Stimulated activated CD8-positive, alpha-beta memory T cell treated with anti-CD3 and anti-CD28 coated beads, Interleukin-7, amount 100 ng/mL, for 1 hour (primary cell): ENCODE measurements at places on chromosomes 2 and 18.

GRCh38 chr18:79789901-79790890 lies 7.5 kb upstream of the KCNG2 start:
- DNase-seq = no peak

DNA sequence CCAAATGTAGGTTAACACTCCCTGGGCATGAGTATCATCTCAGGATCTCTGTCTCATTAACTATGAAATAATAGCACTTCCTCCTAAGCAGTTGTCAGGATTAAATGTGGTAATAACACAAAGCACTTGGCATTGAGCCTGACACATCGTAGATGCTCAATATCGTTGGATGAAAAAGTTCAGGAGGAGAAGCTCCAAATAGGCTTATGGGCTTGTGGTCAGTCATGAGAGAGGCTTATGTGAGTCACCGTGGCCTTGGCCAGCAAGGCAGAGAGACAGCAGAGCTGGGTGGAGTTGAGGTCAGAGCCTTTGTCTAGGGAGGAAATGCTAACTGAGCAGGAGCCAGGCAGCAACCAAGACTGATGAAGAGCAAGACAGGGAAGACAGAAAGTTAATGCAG lies 68.3 kb upstream of the PPM1B start:
- no peak for DNase-seq

DNA sequence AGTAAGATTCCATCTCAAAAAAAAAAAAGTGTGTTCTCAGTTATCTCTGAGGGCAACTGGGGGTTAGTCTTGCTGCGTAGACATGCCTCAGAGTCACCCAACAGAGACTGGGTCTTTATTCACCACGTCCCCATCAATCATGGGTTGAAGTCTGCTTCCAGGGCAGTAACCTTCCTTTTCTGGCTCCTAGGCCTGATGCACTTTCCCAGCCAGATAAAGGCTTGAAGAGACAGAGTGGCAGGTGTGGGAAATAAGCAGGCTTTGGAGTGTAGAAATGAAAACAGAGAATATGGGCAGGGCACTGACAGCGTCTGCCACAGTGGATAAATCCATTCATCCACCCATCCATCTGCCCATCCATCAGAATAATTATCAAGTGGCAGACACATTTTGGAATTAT lies 134.1 kb upstream of the LGALSL start:
- DNase-seq = no peak

DNA sequence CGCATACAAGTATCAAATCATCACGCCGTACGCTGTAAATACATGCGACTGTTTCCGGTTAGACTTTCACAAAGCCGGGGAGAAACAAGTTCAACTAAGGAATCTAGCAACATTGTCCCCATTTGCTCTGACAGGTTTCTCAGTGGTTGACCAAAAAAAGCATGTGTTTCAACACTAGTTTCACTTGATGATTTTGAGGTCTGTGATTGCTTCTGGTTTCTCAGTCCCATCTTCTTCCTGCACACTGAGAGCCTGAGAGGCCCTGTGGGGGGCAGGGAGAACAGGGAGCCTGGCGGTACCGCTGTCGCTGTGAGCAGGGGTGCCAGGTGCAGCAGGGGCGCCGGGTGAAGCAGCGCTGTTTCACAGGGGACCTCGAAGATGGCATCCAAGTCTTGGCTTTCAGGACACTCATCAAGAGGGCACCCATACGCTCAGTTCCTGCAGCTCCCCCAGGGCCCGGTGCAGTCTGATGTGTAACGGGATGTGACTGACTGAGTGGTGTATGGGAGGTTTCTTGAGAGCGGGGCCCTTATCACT lies 270.9 kb downstream of the TWIST2 start:
- no peak for DNase-seq

GRCh38 chr2:60979231-60979630 lies 38.3 kb upstream of the PEX13 start:
- no peak for DNase-seq

DNA sequence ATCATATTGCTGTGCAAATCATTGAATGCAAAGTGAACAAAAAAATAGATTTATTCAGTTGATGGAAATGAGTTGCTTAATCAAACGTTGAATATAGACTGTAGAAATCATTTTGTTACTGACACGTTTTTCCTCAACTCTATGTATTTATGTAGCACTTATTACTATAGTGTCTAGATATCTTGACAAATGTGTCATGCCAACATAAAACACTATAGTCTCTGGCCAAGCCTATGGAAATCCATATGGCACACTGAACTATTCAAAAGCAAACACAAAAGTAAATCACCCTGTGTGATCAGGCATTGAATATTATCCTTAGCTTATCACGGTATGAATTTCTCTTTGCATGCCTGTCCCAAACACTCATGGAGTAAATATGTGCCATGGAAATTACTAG lies 131.3 kb downstream of the ZNF804A start:
- no peak for DNase-seq

GRCh38 chr2:223046470-223047040 lies 5.4 kb upstream of the KCNE4 start:
- no peak for DNase-seq

DNA sequence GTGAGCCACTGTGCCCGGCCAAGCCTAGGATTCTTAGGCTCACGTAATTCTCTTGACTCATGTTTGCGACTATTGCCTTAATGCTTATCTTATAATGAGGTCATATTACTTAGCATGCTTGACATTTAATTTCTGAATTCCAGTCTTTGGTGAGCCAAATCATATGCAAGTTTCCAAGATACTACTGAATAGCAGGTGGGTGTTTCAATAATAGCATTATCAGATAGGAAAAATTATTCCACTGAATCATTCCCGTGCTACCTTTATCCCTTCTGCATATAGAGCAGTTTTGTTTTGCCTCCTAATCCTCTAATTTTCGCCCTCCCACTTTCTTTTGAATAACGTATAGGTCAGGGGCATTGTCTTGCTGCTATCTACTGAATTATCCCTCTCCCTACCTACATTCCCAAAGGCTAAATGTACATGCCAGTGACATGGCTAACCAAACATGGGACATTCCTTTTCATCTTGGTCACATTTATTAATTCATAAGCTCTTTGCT lies 4.9 kb downstream of the DAW1 start:
- no peak for DNase-seq

- DNase-seq = no peak
Observed at GRCh38 chr18:77015169-77015568, 117.4 kb downstream of the MBP start.

DNA sequence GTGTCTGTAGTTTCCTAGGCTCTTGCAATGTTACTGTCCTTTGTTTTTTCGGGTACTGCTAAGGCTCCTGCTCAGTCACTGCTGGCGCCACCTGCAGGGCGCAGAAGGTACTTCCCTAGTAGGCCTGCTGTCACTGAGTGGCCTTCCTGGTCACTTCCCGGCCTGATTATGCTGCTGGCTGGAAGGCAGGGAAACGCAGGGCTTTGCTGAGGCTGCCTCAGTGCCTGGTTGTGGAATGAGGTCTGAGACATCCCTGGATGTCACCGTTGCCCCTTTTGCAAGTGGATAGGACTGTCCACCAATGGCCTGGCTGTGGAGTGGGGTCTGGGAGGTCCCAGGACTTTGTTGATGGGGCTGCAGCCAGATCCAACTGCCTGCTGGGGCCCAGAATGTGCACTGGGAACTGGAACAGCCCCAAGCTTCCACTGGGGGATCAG lies 13.1 kb downstream of the DAW1 start:
- no peak for DNase-seq

DNA sequence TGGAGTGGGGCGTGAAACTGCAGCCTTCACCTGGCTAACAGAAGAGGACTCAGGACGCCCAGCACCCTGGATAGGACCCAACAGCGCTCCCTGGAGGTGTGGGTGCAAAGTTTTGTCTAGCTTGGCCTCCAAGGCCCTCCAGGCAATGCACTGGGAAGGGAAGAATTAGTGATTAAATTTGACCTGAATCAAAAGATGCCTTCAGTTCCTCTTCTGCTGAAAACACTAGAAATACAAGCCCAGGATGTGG lies 779 bp upstream of the TRIB2 start:
- DNase-seq = peak; percentile 69

- DNase-seq = no peak
Observed at GRCh38 chr2:143241403-143242088, 112.3 kb downstream of the ARHGAP15 start.

DNA sequence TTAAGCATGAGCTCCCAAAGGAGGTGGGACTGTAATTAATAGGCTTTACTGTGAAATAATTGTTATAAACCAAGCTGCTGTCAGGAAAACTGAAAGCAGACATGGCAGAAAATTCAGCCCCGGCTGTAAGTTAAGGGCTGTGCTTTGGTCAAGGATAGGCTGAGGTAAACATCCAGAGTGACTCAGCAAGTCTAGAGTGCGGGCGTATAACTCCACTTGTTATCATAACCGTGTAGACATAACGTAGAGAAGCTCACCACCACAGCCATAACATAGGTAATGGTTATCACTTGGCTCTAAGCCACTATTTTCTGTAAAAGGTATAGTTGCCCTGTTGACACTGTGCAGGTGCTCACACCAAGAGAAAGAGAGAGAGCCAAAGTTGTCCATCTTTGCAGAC lies 316.8 kb downstream of the DCDC2C start:
- no peak for DNase-seq

DNA sequence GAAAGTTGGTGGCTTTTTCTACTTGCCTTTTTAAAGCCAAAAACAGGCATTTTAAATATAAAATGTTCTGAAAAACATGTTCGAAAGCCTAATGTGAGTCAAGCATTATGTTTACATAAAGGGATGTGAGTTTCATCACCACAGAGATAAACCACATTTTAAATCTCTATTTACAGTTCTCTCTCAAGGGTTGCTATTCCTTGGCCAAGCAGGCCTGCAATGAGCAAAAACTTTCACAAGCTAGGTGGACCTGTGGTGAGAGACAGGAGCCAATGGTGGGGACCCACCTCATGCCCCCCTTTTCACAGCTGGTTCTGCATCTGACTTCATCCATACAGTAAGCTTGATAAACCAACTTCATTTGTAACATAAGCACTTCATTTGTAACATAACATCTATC lies 65.1 kb downstream of the CUL3 start:
- DNase-seq = no peak

GRCh38 chr18:13454363-13455150 lies 236.0 kb downstream of the LDLRAD4 start:
- DNase-seq = no peak

DNA sequence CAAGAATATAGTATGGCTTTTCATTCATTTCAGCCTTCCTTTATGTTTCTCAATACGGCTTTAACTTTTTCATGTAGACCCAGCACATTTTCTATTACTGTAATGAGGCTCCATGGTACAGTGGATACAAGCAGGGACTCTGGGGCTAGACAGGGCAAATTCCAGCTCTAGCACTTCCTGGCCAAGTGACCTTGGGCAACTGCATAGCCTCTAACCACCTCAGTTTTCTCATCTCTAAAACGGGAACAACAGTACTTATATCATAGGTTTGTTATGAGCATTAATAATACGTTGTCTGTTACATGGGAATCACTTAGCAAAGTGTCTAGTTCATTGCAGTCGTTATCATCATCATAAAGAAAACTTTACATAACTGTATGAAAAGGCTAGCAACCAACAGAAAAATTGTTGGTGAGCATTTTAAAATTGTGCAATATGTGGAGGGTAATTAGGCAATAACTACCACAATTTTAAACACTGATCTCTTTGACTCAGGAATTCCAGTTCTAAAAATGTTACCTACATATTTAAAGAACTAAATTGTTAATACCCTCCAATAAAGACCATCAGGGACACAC lies 13.7 kb upstream of the RMDN2 start:
- DNase-seq = no peak

DNA sequence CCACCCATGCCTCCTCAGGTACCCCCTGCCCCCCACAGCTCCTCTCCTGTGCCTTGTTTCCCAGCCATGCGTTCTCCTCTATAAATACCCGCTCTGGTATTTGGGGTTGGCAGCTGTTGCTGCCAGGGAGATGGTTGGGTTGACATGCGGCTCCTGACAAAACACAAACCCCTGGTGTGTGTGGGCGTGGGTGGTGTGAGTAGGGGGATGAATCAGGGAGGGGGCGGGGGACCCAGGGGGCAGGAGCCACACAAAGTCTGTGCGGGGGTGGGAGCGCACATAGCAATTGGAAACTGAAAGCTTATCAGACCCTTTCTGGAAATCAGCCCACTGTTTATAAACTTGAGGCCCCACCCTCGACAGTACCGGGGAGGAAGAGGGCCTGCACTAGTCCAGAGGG lies 803 bp upstream of the DES start:
- no peak for DNase-seq

- no peak for DNase-seq
Observed at GRCh38 chr2:75113231-75113869, 86.0 kb downstream of the TACR1 start.

- DNase-seq = no peak
Observed at GRCh38 chr2:240199133-240199870, 58.8 kb upstream of the OTOS start.

GRCh38 chr18:55863876-55864275 lies 275.9 kb upstream of the TCF4 start:
- no peak for DNase-seq

- DNase-seq = no peak
Observed at GRCh38 chr2:137959166-137959565, 5.1 kb upstream of the HNMT start.

- no peak for DNase-seq
Observed at GRCh38 chr2:146506851-146507250, 1338.0 kb upstream of the ACVR2A start.

DNA sequence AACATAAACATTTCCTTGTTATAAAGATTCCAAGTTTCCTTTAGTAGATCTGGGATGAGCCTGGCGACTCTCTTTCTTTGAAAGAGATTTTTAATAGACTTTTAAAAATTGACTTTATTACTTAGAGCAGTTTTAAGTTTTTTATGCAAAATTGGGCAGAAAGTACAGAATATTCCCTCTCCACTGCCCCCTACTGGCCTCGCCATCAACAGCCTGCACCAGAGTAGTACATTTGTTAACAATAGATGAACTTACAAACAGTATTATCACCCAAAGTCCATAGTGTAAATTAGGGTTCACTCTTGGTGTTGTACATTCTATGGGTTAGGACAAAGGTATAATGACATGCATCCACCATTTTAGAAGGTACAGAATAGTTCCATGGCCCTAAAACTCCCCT lies 3.9 kb downstream of the MAP3K19 start:
- DNase-seq = no peak

DNA sequence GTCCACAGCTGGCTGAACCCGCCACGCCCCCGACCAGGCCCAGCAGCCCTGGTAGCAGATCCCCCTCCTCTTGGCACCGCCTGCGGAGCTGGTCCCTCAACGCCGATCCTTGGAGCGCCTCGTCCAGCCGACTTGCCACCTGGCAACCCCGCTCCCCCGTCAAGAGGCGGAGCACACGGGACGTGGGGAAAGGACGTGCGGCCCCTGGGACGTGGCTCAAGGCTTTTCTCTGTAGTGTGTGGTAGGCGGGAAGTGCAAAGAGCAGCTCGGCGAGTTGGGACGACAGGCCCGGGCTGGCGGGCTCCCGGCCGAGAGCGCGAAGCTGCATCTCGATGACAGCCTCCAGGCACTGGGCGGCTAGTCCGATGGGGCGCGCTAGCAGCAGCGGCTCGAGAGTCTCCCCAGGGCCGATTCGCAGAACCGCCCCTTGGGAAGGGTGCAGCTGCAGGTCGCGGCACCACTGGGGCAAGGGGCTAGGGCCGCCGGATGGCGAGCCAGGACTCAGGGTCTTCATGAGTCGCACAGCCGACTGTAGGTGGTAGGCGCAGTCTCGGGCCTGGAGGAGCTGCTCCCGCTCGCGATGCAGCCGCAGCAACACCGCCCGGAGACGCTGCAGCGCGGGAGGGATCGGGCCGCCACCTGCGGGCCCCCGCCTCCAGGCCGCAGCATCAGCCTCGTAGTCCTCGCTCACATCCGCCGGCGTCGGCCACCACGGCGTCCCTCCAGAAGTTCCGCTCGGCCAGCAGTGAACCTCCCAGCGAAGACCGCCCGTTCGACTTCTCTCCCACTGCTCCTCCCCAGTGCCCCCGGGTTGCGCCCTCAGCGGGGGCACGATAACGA lies 617 bp downstream of the CCDC142 start:
- DNase-seq = no peak
